ENCODE measurements at places on chromosomes 5 and 9.

- no peak for DNase-seq
These were observed 57.6 kb downstream of the MLLT3 start for GRCh38 chr9:20564650-20565049.

- DNase-seq: no peak
These were observed 422.3 kb downstream of the PRR16 start for GRCh38 chr5:120886351-120886860.

DNA sequence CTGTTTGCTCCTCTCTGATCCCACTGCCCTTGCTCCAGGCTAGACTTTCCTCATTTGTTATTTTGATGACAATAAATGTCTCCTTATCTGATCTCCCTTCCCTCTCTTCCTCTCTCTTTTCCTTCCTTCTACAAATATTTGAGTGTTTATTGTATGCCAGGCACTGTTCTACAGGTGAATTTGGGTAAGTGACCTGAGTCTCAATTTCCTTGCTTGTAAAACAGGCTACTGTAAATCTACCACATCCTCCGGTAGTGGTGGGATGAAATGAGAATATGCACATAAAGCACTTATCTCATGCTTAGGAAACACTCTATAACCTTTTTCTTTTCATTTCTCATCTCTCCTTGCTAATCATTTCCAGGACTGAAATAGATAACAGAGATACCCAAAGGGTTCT is 86.4 kb downstream of the HMHB1 start:
- DNase-seq: no peak

DNA sequence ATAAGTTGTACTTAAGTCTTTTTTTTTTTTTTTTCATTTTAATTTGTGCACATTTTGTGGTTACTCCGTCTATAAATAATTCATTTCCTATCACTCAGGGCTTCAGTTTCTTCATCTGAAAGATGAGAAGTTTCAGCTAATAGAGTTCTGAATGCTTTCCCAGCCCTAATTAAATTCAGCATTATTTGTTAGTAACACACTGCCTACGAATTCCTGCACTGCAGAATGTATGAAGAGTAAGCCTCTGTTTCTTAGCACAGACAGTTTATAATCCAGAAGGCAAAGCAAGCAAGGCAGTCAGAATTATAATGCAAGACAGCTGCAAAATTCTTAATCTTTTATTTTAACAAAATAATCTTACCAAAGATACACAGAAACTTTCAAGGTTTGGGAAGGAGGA is 138.0 kb upstream of the GHR start:
- DNase-seq: no peak

GRCh38 chr5:59430066-59430685 is 463.4 kb downstream of the PDE4D start:
- no peak for DNase-seq

GRCh38 chr9:132461281-132461896 is 51.4 kb downstream of the CFAP77 start:
- no peak for DNase-seq

DNA sequence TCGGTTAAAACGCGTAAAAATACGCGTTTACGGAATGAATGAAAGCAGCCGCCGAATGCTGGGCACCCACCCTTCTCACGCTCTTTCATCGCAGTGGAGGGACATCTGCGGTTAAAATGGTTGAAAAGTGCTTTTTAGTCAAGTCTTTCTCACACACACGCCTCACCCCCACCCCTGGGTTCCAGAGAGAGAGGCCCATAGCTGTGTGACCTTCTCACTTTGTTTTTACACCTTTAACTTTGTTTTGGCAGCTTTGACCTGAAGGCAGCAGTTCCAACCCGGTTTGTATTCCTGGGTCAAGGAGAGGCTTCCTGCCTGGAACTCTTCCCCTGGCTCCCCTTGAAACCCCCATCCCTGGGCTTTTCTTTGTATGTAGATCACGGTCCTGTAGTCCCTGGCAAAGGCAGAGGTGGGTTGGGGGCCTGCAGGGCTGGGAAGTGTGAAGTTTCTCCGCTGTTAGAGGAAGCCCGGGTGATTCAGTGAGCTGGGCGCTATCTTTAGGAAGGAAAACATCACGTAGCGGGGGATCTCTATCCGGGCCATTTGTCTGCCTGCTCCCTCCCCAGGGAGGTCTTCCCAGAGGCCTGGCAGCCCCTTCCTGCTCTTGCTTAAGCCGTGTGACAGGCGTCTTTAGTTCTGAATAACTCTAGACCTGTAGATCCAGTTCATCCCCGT is 29.6 kb downstream of the SPRY4 start:
- no peak for DNase-seq

Measured in stimulated activated CD8-positive, alpha-beta memory T cell treated with anti-CD3 and anti-CD28 coated beads, Interleukin-15, amount 100 ng/mL, for 1 hour (primary cell).